Posterior cingulate gyrus (tissue), 11 donors: ENCODE measurements at places on chromosomes 4 and X.

GRCh38 chrX:71396576-71396975 lies 30.4 kb downstream of the TAF1 start:
- DNase-seq, result no peak

DNA sequence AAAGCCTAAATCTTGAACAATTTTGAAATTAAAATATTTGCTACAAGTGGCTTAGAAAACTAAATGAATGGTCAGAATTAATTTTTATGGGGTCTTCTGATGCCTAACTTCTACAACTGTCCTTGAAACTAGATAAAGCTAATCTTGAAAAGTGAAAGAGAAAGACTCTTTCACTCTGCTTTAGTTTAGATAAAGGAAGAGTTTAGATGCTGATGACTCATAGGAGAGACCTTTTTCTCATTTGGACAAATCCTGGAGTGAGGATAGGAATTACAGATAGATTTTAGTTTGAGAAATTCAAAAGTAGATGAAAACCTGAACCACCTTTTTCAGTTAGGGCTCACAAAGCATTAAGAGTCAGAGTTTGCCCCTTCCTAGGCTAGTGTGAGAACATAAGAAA lies 342.3 kb upstream of the GRID2 start:
- DNase-seq, result no peak

DNA sequence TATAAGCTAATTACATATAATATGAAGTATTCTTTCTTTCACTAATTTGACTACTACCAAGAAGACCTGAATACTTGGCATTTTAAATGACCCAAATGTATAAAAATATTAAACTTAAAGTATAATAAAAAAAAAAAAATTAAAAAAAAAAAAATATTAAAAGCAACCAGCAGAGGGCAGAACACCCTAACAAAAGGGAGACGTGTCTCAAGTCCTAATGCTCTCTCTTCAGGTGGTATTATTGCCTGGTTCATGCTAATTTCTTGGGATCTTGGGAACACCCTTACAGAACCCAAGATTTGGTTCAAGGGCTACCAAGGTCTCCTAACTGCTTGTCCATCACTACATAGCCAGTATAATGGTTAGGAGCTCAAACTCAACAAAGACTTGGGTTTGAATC lies 754.8 kb downstream of the RAB28 start:
- DNase-seq, result no peak

DNA sequence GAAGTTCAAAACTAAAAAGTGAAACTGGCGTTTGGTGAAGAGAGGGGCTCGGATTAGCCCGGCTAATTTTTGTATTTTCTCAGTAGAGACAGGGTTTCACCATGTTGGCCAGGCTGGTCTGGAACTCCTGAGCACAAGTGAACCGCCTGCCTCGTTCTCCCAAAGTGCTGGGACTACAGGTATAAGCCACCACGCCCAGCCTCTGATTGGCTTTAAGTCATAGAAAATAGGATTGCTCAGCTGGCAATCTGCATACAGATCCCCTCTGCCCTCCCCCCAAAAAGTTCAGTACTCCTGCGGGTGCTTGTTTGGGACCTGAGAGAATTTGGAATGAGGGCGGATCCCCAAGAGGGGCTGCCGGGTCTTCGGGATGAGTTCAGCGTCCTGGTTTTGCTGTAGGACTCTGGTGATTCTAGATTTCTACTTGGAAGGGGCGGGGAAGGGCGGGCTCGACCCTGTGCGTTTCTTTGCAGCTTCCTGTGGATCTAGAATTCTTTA lies 537 bp upstream of the PRKX start:
- no peak for DNase-seq

GRCh38 chrX:1403228-1403627 lies 11.3 kb upstream of the SLC25A6 start:
- peak; percentile 2 for DNase-seq

GRCh38 chr4:1072830-1073446 lies 40.4 kb downstream of the RNF212 start:
- no peak for DNase-seq

- DNase-seq, result no peak
Measured at GRCh38 chr4:176964116-176964691, 171.5 kb upstream of the VEGFC start.

GRCh38 chrX:100381619-100382018 lies 28.5 kb downstream of the PCDH19 start:
- DNase-seq, result no peak
